ENCODE measurements at places on chromosomes 1 and 21.
A peak's percentile ranks its signal among the peaks of the same experiment; 100 is the strongest.

GRCh38 chr1:231924180-231924579, 297.6 kb downstream of the DISC1 start:
- peak; percentile 63 for DNase-seq

DNA sequence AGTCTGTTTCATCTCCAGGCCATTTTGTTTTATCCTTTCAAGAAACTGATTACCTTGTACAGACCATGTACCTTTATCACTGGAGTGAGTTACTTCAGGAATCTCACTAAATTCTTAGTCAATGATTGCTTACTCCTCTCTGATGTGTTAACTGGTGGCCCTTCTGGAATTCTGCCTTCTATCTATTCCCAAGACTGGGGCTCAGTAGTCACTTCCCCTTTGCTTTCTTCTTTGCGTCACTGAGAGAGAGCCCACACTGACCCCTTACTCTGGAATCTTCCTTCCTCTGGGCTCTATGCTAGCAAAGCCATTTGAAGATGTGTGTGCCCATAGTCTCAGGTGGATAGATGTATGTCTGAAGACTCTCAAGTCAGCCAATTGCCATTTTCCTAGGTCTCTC, 34.6 kb downstream of the XCL2 start:
- DNase-seq = no peak

DNA sequence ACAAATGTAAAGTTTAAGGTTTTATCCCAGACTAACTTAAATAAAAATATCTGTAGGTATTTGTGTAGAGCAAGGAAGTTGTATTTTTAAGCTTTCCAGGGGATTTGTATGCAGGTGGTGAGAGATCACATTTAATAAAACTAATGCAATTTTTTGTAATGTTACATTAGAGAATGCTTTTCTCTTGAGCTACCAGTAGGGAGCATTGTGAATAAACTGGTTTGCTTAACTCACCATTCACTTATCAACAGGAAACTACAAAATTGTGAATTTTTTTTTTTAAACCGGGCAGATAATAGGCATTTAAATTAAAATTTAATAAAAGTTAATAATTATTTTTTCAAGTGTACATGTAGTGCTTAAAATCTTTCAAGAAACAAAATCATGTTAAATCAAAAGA, 78.6 kb downstream of the IVNS1ABP start:
- no peak for DNase-seq

DNA sequence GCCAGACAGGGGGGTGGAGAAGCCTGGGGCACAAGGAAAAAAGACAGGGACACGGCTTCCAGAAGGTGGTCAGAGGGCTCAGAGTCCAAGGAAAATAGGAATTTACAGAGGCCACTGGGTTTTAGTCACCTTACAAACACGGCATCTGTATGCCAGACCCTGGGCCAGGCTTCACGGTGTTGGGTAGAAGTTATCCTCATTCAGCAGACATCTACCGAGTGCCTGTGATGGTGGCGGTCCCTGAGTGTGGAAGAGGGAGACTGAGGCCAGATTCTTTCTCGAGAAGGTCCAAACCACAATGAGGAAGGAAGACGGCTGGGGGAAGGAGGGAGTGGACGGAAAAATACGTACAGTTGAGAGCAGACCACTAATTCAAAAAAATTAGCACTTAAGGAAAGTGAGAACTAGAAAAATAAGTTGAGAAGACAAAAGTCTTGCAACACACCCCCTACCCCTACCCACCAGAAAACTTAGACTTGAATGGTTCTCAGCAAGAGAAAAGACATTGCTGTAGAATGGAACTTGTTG, 864 bp upstream of the BTG2 start:
- DNase-seq = no peak

DNA sequence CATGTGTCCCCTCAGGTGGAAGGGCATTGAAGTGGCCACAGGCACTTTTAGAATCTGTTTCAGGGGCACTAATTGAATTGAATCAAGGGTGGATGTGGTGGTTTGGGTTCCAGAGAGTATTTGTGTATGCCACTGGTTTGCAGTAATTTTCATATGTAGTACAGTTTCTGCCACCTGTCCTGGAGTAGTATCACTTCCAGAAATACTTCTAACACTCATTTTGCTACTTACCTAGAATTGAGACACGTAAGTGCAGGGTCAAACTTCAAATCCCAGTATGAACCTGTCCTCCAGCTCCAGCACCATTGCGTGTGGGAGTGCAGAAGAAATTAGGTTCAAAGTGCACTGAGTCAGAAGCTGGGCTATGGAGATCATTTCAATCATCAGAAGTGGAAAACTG, 26.8 kb downstream of the RSPH1 start:
- DNase-seq = no peak

- no peak for DNase-seq
Measured at GRCh38 chr1:157992833-157993146, 655 bp upstream of the KIRREL1 start.

GRCh38 chr1:178877896-178878295, 7.0 kb upstream of the ANGPTL1 start:
- no peak for DNase-seq

GRCh38 chr1:9476790-9477463, 62.3 kb upstream of the SLC25A33 start:
- no peak for DNase-seq

- DNase-seq = no peak
Measured at GRCh38 chr1:157008502-157008901, 37.0 kb downstream of the ARHGEF11 start.

GRCh38 chr1:21884456-21885235, 52.5 kb downstream of the HSPG2 start:
- no peak for DNase-seq

DNA sequence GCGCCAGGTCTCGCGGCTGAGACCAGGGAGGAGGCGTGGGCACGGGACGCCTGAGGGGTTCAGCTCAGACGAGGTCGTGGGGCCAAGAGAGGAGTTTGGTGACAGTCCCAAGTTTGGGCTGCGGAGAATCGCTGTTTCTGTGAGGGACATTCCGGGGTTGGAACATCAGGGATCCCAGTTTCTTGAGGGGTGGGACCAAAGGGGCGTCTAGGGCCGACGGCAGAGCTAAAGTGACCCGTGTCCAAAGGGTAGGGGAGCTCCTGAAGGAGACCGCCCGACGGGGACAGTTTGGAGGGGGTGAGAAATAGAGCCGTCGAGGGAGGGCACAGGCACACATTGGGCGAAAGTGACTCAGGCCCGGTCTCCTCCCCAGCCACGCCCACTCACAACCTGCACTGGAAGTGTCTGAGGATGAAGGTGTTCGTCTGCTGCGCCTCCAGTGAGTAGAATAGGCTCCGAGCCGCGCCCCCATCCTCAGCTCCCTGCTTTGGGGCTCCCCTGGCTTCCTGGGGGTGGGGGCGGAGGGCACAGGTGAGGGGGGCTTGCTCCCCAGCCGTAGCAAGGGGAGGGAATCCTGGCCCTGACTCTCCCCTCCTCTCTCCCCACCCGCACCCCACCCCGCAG, 7.0 kb downstream of the EFNA3 start:
- no peak for DNase-seq

GRCh38 chr1:183719289-183719688, 66.2 kb upstream of the APOBEC4 start:
- DNase-seq = no peak

GRCh38 chr1:25619101-25619890, 2.7 kb downstream of the MAN1C1 start:
- no peak for DNase-seq

DNA sequence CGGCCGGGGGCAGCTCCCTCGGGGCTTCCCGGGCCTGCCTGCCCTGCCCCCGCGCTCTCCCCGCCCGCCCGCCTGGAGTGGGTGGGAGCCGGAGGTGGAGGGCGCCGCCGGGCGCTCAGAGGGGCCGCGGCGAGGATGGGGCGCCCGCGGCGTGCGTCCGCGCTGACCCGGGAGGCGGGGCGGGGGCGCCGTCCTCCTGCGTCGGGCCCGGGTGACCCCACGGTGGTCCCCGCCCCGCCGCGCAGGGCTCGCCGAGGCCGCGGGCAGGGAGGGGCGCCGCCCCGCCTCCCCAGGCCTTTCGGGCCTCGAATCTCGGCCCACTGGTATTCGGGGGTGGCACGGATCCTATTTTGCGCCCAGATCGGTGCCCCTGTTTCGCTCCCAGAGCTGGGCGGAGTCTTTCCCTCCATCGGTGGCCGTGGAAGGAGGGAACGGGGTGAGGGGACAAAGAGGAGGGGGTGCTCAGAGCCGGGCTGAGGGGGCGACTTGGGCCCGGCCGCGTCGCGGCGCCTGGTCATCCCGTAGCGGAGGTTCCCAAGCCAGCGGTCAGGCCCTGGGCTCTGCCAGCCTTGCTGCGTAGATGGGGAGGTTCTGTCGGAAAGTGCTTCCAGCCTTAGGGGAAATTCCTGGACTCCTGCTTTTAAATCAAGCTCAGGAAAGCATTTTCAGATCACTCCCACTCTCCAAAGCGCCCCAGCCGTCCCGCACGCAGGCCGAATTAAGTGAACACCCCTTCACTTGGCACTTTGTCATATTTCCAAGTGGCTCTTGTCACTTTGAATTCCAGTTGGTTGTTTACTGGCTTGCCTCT, 545 bp downstream of the PATJ start:
- no peak for DNase-seq

- no peak for DNase-seq
Measured at GRCh38 chr1:110161849-110162248, 11.6 kb downstream of the SLC6A17 start.

DNA sequence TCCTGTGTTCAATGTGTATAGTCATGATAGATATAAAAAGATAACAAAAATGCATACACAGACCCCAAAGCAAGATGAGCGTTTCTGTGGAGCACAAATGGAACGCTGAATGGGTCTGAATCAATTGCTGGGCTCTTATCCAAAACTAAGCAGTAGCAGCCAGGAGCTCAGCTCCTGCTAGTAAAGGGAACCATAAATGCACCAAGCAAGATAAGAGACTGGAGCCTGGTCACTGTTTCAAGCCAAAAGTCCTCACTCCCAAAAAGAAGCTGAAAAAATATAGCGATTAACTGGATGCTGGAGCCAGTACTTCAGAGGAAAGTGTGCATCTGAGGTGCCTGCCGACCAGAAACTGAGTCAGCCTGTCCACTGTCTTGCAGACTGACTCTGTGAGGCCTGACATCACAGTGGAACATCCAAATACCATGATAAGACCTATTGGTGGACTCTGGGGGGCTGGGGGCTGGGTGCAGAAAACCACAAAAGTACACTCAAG, 68.9 kb downstream of the LRRC8C start:
- no peak for DNase-seq

GRCh38 chr1:41500378-41500777, 15.9 kb upstream of the EDN2 start:
- DNase-seq = no peak

GRCh38 chr1:61852670-61853015, 110.4 kb downstream of the PATJ start:
- no peak for DNase-seq

DNA sequence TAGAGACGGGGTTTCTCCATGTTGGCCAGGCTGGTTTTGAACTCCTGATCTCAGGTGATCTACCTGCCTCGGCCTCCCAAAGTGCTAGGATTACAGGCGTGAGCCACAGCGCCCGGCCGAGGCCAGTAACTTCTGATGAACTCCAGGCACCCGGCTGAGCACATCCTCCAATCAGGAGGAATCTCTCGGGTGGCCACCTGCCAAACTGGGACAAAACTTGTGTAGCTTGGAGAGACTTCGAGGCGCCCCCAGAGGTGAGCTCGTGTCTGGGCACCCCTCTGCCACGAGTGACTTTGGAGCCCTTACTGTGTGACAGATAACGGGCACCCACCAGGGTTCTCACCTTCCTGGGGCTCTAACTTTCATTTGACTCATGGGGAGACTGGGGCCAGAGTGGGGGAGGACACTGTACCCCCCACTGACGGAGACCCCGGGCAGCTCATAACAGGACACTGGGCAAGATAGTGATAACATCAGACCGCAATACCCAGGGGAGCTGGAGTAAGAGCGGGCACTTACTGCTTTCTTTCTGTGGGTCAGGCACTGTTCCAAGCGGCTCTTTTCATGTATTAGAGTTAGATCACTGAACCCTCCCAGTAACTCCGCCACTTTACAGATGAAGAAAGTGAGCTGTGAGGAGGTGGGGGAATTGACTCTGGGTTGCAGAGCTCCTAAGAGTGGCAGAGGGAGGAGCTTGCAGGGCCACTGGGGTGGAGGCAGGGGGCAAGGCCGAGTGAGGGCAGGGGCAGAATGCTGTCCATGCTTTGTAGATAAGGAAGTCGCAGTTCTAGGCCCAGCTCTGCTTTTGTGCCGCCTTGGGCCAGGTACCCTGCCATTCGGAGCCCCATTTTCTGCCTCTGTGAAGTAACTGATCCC, 1.9 kb upstream of the PADI2 start:
- DNase-seq = no peak

- no peak for DNase-seq
Measured at GRCh38 chr1:224745924-224746323, 129.8 kb downstream of the CNIH3 start.

DNA sequence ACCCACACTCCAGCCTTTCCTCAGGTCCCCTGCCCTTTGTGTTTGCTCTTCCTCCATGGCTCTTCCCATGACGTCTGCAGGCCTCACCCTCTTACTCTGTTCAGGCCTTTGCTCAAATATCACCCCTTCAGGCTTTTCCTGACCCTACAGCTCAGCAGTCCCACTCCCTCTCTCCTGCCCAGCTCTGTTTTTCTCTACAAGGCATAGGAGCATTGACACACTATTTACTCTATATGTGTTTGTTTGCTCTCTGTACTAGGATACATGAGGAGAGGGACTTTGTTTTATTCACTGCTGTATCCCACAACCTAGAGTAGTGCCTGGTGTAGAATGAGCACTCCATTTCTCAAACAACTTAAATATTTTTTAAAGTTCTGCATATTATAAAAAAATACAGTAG, 107.4 kb upstream of the COA6 start:
- DNase-seq = no peak

GRCh38 chr1:65027666-65028358, 61.5 kb upstream of the JAK1 start:
- no peak for DNase-seq

DNA sequence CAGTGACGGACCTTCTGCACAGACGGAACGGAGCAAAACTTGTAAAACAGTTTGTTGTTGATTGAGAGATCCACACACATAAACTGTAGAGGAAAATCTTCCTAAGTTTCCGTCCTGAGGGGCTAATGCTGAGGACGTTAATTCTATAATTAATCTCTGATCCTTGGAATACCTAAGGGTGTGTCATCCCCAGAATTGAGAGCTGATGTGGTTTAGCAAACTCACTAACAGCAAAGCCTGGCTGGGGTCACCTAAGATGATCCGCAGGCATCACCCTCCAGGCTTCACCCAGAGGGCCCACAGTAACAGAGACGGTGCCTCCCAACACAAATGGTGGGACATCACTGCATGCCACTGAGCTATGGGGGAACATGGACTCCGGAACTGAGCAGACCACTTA, 97.5 kb downstream of the SMYD2 start:
- DNase-seq = no peak

DNA sequence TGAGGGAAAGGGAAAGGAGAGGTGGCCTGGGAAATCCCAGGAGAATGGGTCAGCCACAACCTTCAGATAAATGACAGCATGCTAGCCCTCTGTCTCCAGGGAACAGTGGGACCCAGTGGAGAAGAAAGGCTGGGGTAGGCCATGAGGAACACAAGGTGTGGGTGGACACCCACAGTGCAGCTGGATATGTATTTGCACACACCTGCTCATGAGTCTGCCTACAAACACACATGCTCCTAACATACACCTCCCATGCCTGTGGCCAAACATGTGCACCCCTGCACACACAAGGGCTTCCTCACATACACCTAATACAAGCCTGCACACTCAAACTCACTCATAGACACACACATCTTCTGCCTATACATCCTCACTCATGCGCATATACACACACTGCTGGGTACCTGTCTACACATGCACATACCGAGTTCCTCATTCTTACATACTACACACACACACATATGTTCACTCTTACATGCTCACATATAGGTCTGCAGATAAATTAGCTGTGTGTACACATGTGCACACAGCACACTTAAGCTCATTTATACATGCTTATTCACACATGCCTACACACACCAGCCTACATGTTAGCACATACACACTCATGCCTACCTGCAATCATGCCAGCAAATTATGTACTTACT, 3.6 kb downstream of the C1orf216 start:
- no peak for DNase-seq
